Heart right ventricle (tissue), 16 donors: ENCODE measurements at places on chromosomes 12 and 14. TPM values are rescaled to one million over a fixed set of nuclear protein-coding genes. Genes with fewer than 3 reads are reported as not detected.
A peak's percentile ranks its signal among the peaks of the same experiment; 100 is the strongest.

Gene CELA1
- total RNA-seq = not detected

DNA sequence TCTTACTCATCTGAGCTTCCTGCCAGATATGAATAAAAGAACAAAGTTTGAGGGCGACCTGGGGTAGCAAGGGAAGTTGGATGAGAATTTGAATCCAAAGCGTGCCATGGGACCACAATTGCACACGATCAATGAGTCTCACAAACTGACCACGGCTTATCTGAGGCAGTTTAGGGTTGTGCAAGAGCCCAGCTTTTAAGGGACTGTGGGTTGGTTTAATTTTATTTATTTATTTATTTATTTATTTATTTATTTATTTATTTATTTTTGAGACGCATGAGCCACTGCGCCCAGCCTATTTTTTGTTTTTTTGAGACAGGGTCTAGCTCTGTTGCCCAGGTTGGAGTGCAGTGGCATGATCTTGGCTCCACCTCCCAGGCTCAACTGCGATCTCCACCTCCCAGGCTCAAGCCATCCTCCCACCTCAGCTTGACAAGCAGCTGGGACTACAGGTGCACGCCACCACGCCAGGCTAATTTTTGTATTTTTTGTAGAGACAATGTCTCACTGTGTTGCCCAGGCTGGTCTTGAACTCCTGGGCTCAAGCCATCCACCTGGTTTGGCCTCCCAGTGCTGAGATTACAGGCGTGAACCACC lies 1.1 kb downstream of the AMDHD1 start:
- no peak for DNase-seq

Gene ZDHHC22
- 0.09 TPM for total RNA-seq

GRCh38 chr12:1593174-1594005 lies 991 bp downstream of the FBXL14 start:
- peak; percentile 45 for DNase-seq

- no peak for DNase-seq
These were observed 26.1 kb upstream of the PLEKHG7 start for GRCh38 chr12:92676710-92677109.
